ENCODE measurements at places on chromosomes 7 and 10.

DNA sequence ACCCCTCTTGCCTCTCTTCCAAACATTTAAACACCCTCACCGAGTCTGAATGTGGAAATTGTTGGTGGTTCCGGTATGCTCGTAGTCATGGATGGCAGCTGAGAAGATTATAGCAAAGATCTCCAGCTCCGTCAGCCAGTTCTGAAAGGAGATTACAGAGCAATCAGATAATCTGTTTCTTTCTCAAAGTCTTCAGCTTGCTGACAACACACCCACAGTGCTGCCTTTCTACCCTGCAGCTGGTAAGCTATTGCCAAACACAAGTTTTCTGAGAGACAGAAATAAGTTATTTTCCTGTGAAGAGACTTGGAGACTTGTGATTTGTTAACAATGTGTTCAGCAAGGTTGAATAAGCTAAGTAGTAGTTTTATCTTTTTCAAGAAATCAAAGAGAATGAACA lies 163.6 kb downstream of the PPP1R17 start:
- DNase-seq, result no peak

DNA sequence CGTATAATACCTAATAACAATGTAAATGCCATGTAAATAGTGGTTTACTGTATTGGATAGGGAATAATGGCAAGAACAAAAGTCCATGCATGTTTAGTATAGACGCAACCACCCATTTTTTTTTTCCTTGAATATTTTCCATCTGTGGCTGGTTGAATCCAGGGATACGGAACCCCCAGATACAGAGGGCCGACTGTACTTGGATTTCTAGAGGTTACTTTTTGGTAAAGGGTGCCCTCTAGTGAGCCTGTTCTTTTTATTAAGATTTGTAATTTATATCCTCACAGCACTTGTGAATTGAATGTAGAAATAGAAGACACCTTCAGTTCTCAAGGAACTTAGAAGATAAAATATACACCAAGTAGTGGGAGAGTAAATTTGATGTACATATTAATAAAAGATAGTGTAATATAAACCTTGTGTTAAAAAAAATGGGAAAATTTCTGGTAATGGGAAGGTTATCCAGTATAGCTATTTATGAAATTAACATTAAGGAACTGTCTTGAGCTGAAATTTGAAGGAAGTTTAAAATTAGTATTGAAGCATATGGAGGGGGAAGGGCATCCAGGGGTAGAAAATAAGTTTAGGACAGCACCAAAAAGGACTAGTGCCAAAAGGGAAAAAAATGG lies 32.0 kb downstream of the EXOC6 start:
- DNase-seq, result peak; percentile 8

GRCh38 chr7:30026229-30027064 lies at the start of gene FKBP14:
Gene FKBP14, minus strand, starts transcription at chr7:30026702. Its CDS starts 194 bp downstream, at chr7:30026508.
- peak; percentile 91 for DNase-seq

DNA sequence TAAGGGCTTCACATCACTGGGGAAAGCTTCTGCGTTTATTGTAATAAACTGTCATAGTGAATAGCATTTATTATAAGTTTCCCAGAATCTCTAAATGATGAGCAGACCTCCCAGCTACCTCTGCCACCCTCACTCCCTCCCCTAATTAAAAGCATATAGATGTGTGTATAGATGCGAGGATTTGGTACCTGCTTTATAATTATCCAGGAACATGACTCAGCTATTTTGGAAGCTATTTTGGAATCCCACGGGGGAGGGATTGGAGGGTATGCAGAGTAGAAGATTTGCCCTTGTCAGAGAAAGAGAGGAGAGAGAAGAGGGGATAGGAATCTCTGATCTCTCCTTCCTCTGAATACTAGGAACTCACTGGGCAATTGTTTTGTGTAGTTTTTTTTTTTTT lies 455.3 kb downstream of the ADRA2A start:
- no peak for DNase-seq

All from activated CD4-positive, alpha-beta T cell treated with anti-CD3 and anti-CD28 coated beads for 4 hours (primary cell).